H4 (cell line): ENCODE measurements at places on chromosomes 13 and 19. TPM values are rescaled to one million over a fixed set of nuclear protein-coding genes. Genes with fewer than 3 reads are reported as not detected.

DNA sequence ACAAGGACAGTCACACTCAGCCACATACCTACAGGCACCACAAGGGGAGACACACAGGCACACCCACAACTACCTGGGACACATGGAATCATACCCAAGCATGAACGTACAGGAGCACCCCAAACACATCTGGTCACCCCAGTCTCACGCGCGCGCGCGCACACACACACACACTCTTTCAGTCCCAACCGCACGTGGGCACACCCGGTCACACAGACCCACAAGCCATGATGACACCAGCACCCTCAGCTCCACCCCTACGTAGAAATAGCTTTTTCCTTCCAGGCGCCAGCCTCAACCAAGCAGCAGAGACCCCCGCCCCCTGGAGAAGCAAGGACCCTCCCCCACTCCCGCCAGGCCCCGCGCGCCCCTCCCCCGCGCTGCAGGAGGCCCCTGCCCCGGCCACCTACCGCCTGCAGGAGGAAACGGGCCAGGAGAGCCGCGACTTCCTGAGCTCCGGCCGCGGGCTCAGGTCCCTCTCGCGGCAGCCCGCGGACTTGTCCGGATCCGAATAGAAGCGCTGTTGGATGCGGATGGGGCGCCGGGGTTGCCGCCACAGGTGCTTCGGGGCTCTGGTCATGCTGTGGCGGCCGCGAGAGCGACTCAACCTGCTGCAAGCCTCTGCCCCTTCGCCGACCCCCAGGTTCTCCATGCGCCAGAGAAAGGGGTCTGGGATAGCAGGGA lies 6.4 kb upstream of the PDE4C start:
- no peak for DNase-seq

- peak; percentile 92 for DNase-seq
Measured at GRCh38 chr19:57888560-57889231, at the start of gene ZNF814. ZNF814 (minus strand) TSS chr19:57889037; CDS start chr19:57888802, 235 bp downstream.

Gene UHRF1
- 26.9 and 35.8 TPM in 2 replicates for total RNA-seq

Gene PLD3
- 212 and 308 TPM in 2 replicates for total RNA-seq

DNA sequence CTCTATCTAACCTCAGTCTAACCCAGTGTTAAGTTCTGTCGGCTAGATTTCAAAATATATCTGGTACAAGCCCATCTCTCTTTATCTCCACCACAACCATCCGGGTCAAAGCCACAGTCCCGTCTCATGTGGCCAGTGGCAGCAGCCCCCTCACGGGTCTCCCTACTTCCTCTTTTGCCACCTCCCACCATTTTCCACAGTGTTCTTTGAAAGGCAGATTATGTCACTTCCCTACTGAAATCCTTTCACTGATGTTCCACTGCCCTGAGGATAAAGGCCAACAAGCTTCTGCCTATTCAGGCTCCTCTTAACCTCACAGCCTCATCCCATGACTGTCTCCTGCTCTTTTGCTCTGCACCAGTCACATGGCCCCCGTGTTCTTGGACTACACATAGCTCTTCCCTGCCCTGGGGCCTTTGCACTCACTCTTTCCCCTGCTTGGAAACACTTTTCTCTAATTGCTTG lies 117.2 kb downstream of the UBL3 start:
- DNase-seq, result peak; percentile 12

GRCh38 chr13:114129649-114130062 lies 2.8 kb downstream of the RASA3 start:
- no peak for DNase-seq

GRCh38 chr13:43232144-43232872 lies 208.9 kb downstream of the DNAJC15 start:
- DNase-seq, result no peak

- DNase-seq, result peak; percentile 89
Measured at GRCh38 chr19:34999498-35000337, at the start of gene GRAMD1A. GRAMD1A (plus strand) TSS chr19:35000323; CDS start chr19:35000479, 156 bp downstream.

DNA sequence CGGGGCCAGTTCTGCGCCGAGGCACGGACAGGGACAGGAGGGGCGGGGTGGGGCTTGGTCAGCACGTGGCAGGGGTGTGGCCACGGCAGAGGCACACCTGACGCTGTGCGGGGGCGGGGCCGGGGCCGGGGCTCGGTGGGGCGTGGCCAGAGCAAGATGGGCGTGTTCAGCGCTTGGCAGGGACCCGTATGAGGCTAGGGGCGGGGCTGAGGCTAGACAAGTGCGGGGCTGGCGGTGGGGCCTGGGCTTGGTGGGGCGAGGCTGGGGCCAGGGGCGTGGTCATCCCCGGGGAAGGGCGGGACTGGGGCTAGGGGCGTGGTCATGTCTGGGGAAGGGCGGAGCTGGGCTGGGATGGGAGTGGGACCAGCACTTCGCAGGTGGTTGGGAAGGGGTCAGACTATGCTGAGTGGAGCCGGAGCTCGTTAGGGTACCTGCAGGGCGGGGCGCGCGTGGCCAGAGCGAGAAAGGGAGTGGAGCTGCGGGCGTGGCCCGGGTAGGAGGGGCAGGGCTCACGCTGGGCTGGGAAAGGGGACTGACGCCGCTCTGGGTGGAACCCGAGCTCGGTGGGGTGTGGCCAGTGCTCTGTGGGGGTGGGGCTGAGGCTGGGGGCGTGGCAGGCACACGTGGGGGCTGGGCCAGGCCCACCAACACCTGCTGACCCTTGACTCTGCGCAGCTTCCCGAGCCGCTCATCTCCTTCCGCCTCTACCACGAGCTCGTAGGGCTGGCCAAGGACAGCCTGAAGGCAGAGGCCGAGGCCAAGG lies 12.8 kb downstream of the POLR2E start:
- DNase-seq, result no peak

Gene FUT1
- 0.25 TPM in 1 of 2 replicates, not detected in the other for total RNA-seq
